ENCODE measurements at places on chromosomes 2 and 18.

GRCh38 chr2:172753610-172754009, 18.0 kb downstream of the RAPGEF4 start:
- no peak overlapping the region for H3K4me3 ChIP-seq
- no peaks in the 10 kb centered on the region for H3K4me1 ChIP-seq
- DNase-seq: no peak
- no peak overlapping the region for H3K27ac ChIP-seq
- H3K36me3 ChIP-seq: no peaks in the 10 kb centered on the region

GRCh38 chr2:144405321-144405720, 114.6 kb downstream of the ZEB2 start:
- peaks cover 24% of the 10 kb centered on the region for H3K4me1 ChIP-seq
- H3K27me3 ChIP-seq: no peaks in the 10 kb centered on the region
- no peak for DNase-seq
- H3K27ac ChIP-seq: no peak overlapping the region
- H3K36me3 ChIP-seq: peaks cover 51% of the 10 kb centered on the region

DNA sequence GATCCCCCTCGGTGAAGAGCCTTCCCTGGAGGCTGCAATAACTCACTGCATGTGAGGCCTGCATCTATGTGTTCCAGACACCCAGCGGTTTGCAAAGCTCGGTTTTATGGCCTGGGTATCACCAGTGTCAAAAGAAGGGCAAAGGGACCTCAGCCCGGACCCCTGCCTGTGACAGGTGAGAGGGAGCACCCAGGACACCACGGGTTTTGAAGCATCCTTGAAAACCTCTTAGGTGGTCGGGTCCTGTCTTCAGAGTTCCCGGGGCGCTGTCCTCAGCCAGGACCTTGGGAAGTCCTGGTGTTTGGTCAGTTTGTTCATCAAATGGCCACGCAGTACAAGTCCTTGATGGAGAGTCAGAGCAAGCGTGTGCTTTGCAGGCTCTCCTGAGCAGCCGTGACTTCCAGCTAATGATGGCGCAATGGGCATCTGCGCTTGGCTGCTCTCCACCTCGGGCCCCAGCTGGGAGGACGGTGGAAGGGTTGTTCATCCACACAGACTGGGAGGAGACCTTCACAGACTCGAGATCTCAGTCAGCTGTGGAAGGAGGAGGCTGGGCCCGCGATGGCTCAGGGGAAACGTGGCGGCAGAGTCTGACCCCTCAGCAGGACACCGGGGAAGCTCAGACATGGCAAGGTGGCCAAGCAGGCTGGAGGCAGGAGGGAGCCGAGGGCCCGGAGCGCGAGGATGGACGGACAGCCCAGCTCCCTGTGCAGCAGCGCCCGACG, 113.1 kb upstream of the GPC1 start:
- H3K27me3 ChIP-seq: peaks cover 12% of the 10 kb centered on the region
- DNase-seq: no peak
- no peaks in the 10 kb centered on the region for H3K4me1 ChIP-seq
- no peaks in the 10 kb centered on the region for H3K36me3 ChIP-seq

GRCh38 chr2:180609626-180610340, 370.6 kb upstream of the UBE2E3 start:
- H3K27ac ChIP-seq: no peak overlapping the region
- no peaks in the 10 kb centered on the region for H3K27me3 ChIP-seq
- H3K4me3 ChIP-seq: no peak overlapping the region

DNA sequence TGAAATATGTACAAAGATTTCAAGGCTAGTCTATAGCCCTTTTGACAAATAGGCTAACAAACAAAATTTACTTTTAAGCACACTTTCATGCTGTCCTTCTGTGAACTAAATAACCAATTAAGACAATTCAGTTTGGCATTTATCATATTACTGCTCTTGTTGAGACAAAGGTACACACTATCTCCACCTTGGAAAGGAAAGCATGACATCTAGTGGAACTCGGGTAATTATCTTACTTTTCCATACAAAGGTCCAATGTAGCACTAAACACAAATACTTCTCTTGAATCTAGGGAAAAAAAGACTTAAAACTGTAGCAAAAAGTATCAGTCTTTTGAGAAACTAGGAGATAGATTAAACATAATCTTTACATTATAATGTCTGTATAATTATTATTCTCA, 125.0 kb upstream of the CD226 start:
- H3K4me1 ChIP-seq: no peaks in the 10 kb centered on the region
- H3K36me3 ChIP-seq: peaks cover 6% of the 10 kb centered on the region
- H3K27me3 ChIP-seq: no peaks in the 10 kb centered on the region
- no peak overlapping the region for H3K4me3 ChIP-seq
- no peak for DNase-seq
